ENCODE measurements at places on chromosomes 12 and 14.

DNA sequence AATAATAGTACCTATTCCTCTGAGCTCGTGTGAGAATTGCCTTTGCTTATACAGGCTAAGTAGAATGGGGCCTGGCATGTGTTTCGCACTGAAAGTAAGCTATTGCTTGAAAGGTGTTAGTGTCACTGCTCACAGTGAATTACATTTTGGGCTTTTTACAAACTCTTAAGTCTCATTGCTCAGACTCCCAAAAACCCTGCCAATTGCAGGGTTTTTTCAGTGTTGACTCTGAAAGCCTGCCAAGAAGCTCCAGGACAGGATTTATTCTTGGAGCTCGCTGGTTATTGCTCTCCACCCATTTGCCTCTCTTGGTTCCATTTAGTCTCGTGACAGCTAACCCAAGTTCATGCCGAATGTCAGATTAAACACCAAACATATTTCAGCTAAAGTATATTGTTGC is 39.8 kb downstream of the NOPCHAP1 start:
- DNase-seq: no peak

DNA sequence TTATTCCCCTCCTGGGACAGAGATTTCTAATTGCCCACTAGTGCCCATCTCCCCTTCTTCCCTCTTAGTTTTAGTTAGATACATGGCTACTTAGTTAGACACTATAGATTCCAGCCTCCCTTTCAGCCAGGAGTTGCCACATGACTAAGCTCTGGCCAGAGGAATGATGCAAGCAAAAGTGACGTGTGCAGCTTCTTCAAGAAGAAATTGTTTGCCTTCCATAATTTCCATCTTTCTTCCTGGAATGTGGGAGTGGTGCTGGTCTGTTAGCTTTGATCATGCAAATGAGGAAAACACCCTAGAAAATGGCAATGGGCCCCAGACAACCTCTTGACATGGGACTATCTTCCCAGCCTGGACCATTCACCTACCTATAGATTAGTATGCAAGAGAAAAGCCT is 21.4 kb downstream of the CCDC177 start:
- no peak for DNase-seq

DNA sequence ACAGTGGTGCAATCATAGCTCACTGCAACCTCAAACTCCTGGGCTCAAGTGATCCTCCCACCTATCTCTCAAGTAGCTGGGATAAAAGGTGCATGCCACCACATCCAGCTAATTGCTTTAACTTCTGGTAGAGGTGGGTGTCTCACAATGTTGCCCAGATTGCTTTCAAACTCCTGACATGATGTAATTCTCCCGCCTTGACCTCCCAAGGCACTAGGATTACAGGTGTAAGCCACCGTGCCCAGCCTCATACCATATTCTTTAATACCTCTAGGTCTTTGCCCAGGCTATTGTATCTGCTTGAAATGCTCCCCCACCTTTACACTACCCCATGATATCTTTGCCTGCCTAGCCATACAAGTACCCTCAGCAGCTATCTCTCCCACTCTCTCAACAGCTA is 11.3 kb downstream of the R3HDM2 start:
- no peak for DNase-seq

DNA sequence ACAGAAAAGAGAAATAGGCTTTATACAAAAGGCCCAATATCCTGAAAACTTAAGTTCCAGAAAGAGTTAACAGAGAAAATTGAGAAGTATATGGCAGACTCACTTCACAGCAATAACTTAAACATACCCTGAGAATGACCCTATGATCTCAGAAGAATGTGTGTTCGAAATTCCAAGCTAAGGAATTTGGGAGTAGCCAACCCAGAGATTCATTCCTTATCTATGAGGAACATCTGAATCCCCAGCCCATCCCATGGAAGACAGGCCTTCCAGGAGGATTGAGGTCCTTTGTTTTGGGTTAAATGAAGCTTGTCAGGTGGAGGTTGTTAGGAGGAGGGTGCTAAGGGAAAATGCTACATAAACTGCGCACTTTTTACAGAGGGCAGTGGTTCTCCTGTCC is 7.5 kb upstream of the SAV1 start:
- DNase-seq: no peak

DNA sequence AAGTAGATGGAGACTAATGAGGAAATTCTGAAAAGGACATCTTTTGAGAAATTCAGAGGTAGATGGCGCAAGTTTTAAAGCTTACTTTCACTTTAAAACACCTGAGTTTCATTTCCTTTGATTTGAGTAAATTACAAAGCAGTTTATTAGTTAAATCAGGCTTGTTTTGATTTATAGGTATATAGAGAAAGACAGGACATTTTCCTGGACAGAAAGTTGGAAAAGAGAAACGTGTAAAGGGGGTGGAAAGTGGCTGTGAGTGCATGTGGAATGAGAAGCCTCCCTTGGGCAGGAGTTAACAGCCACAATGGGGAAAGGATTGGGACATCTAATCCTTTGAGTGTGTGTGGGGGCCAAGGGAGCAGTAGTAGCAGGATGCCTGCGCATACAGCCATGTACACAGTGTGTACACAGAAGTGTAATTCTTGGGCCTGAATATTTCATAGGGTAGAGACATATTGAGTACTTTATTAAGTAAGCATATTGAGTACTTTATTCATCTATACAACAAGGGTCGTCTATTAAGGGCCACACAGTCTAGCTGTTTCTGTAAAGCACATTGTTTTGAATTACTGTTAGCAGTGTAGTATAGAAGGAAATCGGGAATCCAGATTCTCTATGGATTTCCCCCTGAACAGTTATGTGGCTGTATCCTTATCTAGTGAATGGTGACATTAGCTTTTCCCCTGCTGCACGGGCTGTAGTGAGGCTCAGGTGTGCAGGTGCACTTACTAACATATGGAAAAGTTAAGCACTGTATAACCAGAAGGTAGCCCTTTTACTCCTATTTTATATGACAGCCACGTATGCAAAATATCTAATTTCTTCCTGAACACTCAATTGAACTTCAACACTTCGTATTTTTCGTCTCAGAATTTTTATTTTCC is 19.1 kb downstream of the MARK3 start:
- no peak for DNase-seq

DNA sequence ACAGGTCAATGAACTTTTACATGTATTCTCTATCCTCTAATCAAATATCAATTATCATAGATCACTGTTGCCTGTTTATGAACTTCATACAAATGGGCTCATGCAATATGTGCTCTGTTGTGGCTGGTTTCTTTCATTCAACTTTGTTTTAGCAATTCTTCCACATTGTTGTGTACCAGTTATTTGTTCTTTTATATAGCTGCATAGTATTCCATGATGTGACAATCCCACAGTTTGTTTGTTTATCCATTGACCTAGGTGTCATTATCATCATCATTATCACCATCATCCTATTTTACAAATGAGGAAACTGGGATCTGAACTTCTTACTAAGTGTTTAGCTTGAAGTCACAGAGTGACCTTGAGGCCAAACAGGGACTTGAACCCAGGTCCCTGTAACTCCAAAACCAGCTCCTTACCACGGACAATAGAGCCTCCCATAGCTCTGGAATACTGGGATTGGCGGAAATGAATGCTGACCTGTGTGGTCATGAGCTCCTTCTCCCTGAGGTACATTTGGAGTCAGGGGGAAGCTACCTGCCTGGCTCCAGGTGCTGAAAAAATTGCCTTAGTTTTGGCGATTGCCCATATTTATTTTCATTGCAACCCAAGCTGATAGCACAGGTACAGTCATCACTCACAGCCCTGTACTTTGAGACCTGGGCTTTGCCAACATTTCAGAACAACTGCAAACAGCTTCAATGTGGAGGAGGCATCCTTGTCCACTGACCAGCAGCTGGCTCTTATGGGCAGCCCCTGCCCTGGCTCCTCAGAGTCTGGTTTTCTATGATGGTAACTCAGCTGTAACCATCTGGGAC is 9.2 kb downstream of the ZFP36L1 start:
- DNase-seq: no peak

DNA sequence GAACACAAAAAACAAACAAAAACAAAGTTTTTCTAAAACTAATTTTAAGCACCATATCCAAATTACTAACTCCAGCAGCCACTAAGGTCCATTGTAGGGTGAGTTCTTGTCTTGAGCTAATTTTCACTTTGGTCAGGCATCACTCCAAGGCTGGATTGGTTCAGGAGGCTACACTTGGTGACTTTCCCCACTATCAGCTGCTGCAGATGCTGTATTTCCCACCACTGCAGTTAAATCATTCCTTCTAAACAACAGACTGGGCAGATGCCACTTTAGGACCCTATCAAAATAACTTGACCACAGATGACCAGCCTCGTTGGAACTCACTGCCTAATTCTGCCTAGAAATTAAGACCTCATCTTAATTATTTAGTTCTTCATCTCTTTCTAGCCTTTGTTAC is 140.5 kb downstream of the SLC16A7 start:
- DNase-seq: no peak

Measured in activated CD4-positive, alpha-beta T cell treated with anti-CD3 and anti-CD28 coated beads, Interleukin-2, Interleukin-4, amounts not matched to agents 100 ng/mL and 50 ng/mL, durations not matched to agents 16 hours and 8 hours (primary cell).